HFF-Myc (cell line): ENCODE measurements at places on chromosomes 16 and 17.

- no peak for DNase-seq
Observed at GRCh38 chr17:75615301-75615700, 17.9 kb upstream of the SMIM5 start.

DNA sequence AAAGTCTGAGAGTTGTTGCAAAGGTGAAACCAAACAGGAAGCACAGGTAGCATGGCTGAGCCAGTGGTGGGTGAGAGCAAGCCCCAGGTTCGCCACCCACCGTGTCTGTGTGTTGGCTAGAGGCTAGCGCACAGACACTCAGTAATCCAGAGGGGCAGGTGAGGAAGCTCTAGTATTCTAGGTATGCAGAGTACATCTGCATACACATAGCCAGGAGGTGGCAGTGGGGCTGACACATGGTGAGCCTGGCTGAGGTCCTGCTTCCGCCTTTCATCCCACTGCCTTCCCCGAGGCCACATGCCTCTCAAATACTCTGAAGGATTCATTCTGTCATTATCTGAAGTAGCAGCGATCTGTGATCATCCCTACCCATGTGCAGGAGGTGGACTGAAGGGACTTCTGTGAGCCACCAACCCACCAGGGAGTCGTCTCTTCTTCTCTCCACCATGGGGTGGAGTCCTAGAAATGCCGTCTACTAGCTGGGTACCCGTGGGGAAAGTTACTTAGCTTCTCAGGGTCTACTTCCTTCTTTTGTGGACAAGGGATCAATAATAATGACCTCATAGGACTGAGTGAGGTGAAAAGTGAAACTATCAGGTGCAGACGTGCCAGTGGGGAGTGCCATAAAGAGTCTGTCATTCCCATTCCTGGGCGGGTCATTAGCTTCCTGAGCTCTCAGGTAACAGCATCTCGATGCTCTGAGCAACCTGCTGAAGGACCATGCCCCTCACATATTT is 36.0 kb upstream of the ICAM2 start:
- DNase-seq = no peak

DNA sequence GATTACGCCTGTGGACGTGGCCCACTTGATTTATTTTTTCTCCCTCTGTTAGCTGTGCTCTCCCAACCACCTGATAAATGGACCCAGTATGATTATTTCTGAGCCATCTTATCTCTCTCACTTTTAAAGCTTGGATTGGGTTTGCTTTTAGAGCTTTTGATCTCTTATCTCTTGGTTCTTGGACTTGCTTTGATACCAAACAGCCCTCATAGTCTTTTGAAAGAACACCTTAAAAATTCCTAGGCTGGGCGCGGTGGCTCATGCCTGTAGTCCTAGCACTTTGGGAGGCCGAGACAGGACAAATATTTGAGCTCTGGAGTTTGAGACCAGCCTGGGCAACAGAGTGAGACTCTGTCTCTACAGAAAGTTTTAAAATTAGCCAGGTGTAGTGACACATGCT is 25.8 kb downstream of the SMTNL2 start:
- no peak for DNase-seq

DNA sequence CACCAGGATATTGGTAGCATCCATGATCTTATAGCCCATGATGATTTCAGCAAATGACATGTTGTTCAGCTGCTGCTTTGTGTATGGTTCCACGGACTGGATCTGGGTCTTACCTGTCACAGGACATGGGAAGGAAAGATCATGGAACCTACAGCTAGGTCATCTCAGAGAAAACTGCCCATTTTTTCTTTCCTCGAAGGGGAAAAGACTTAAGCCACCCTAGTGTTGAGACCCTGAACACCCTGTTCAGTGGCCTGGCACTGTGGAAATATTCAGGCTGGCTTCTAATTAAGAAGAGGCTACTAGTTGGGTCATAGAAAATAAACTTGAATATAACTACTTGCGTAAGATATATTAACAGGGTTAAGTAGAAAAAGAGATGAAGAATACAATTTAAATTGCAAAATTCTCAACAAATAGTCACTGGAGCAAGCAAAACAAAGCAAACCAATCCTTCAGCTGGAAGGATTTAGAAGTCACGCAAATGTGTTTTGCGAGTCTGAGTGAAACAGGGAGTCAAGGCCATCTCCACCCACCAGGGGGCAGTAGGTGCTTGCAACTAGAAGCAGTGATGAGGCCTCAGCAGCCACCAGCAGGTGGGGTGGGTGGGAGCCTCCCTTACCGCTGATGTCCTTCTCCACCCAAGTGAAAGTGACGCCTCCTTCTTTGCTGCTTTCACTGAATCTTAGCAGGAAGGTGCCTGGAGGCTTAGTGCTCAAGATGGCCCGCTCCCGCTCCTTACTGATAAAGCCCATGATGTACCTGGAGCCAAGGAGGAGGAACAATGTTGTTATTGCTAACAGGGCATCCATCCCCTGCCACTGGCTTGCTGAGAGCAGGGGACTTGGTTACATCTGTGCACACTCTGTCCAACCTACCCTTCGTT is 34.3 kb downstream of the STAT5A start:
- DNase-seq = peak; percentile 86

DNA sequence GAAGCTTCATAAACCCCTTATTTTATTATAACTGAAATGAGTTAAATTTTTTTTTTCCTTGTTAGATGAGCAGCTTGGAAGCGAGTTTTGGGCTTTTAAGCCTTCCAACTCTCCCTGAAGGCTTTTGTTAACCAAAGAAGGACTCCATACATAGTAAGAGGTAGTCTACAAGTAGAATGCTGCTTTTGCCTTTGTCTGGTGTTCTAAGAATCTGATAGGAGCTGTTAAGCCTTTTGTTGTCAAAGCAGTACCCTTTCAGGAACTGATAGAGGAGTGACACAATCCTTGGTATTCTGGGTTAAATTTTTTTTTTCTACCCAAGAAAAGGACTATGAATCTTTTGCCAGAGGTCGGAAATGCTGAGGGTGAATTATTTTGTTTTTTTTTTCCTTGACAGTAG is 26.1 kb downstream of the MAP2K4 start:
- DNase-seq = no peak

- peak; percentile 15 for DNase-seq
Observed at GRCh38 chr16:14249291-14250032, 178.3 kb downstream of the MRTFB start.

GRCh38 chr17:21253646-21254441 is 634 bp upstream of the NATD1 start:
- no peak for DNase-seq

GRCh38 chr16:71383054-71383773 is 24.7 kb downstream of the CALB2 start:
- no peak for DNase-seq

GRCh38 chr17:49699966-49700575 is 7.7 kb downstream of the SLC35B1 start:
- DNase-seq = no peak

GRCh38 chr16:72092832-72093447 is 480 bp downstream of the TXNL4B start:
- peak; percentile 42 for DNase-seq

DNA sequence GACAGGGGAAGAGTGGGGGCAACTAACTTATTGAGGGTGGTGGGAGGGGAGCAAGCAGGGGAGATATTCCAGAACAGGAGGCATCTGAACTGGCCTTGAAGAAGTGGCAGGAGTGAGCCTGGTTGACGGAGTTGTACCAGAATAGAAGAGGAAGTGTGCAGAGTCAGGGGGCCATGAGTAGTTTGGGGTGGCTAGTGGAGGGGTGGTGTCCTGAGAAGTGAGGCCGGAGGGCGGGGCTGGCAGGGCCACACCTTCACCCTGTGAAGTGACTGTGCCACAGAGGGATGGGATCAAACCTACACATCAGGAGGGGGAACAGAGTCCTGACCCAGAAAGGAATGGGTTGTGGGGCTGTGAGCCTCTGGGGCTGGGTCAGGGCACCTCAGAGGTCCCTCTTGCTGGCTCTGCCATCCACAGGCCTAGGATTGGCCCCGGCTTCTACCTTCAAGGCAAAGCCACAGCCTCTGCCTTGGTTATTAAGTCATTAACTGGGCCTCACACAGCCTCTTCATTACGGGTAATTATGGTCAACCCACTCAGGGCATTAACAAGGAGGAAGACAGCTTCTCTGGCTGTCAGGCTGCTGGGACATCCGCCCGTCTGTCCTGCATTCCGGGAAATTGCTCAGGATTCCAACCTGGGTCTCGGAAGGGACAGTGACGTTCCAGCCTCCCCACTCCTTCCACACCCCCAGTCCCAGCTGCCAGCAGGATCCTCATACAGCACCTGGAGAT is 12.7 kb downstream of the SPNS2 start:
- DNase-seq = no peak

GRCh38 chr16:3133844-3134243 is 985 bp upstream of the ZNF213 start:
- no peak for DNase-seq
